ENCODE measurements at places on chromosomes 7 and 10.

- DNase-seq = no peak
Measured at GRCh38 chr10:105540381-105540780, 899.3 kb downstream of the SORCS3 start.

GRCh38 chr10:60943316-60944057, 498 bp downstream of the RHOBTB1 start:
- no peak for DNase-seq

DNA sequence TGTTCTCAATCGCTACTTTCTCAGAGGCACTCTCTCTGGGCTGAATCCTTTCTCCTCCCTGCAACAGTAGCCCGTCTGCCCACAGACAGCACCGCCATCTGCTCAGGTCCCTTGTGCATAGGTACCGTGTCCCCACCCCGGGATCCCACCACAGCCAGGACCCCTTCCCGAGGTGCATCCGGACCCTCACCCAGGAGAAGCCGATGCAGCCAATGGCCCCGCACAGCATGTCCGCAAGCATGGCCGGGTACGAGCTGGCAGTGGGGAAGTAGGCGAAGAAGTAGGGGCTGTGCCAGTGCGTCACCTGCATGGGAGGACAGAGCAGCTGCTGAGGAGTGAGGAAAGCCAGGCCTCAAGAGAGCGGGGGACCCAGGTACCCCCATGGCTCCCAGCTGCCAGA, 25.5 kb downstream of the DDC start:
- no peak for DNase-seq

DNA sequence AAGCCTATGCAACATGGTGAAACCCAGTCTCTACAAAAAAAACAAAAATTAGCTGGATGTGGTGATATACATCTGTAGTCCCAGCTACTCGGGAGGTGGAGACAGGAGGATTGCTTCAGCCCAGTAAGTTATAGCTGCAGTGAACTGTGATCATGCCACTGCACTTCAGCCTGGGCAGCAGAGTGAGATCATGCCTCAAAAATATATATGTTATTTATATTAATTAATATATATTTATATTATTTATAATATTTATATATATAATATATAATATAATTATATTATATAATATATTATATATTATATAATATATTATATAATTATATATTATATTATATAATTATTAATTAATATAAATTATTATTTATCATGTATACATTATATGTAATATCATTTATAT, 1158.4 kb upstream of the AUTS2 start:
- no peak for DNase-seq

GRCh38 chr7:132347123-132347522, 229.1 kb downstream of the PLXNA4 start:
- DNase-seq = no peak

DNA sequence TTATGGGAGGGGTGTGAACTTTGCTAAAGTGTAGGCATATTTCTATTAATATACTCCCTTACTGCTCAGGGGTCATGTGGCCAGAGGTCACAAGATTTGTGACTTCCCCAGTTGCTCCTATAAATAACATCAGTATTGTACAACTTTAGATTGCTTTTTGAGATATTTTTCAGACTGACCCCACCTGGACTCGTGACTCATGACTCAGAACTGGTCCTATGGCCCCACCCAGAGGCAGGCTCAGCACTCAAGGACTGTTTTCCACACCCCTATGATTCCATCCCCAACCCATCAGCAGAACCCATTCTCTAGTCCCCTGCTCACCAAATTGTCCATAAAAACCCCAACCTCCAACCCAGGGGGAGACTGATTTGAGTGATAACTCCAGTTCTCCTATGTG, 2.7 kb upstream of the CUL2 start:
- DNase-seq = no peak

- DNase-seq = no peak
Measured at GRCh38 chr7:128830231-128831177, at the start of gene FLNC. FLNC (plus strand) TSS chr7:128830406; CDS start chr7:128830638, 232 bp downstream.

DNA sequence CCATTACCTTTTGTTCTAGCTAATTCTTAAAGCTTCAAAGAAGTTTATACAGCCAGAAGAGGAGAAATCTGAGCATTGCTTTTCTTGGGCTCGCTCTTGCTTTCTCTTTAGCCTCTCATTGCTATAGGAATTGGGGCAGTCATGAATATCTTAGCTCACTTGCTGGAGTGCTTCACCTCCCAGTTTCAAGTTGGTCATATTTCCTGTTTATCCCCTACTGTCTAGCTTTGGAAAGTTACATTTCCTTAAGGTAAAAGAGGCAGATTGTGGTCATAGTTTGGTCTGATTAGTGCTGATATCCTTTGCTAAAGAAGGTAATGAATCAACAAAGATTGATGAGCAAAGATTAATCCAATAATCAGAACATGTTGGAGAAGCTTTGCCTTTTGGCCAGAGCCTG, 77.7 kb upstream of the GLI3 start:
- no peak for DNase-seq

- DNase-seq = no peak
Measured at GRCh38 chr10:297567-297966, 162.3 kb downstream of the ZMYND11 start.

- DNase-seq = no peak
Measured at GRCh38 chr7:68434857-68435256, 1163.4 kb upstream of the AUTS2 start.

DNA sequence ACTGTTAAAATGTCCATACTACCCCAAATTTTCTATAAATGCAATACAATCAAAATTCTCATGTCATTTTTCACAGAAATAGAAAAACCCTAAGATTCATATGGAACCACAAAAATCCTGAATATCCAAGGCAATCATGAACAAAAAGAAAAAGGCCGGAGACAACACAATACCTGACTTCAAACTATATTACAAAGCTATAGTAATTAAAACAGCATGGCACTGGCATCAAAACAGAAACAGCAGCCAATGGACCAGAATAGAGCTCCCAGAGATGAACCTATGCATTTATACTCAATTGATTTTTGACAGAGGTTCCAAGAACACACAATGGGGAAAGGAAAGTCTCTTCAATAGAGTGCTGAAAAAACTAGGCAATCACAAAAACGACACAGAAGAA, 128.8 kb downstream of the SDHAF3 start:
- DNase-seq = no peak

GRCh38 chr7:155986497-155987160, 174.4 kb upstream of the SHH start:
- DNase-seq = no peak

DNA sequence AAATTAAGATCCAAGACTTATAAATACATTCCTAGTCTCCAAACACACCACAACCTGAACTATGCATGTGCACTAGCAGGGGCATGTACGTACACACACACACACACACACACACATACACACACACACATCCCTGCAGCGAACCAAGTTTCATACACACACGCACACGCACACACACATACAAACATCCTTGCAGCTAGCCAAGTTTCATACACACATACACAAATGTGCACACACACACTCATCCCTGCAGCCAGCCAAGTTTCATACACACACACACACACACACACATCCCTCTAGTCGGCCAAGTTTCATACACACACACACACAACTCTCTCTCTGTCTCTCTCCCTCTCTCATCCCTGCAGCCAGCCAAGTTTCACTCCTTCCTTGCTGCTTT, 82.7 kb upstream of the WIPF3 start:
- no peak for DNase-seq

DNA sequence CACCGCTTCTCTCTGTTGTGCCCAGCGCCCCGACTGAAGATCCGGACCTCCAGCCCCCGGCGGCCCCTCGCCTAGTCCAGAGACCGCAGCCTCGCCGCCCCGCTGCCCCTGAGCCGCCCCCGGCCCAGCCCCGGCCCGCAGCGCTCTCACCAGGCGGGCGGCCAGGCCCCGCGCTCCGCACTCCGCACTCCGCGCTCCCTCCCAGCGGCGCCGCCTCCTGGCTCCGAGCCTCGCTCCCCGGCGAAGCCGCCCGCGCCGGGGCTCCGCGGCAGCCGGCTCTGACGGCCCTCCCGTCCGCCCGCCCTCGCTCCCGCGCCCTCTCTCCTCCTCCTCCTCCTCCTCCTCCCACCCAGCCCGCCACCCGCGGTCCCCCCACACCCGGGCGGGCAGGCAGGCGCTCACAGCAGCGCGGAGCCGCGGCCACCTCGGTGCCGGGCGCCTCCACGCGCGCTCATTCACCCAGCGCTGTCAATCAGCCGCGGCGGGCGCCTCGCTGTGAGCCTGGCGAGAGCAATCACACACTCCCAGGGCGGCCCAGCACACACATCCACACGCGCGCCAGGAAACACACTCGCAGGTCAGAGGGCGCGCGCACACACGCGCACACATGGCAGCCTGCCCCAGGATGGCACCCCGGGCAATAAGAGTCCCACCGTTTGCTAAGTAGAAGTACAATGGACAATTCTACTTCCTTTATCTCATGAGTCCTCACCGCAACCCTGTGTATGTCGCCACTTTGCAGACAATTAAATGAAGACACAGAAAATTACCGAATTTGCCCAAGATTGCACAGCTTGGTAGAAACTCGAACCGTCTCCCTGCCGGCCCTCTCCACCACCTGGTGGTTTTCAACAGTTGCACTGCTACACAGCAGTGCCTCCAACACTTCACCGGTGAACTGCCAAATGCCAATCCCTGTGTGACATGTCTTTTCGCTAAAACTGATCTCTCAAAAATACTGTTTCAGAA, at the start of gene PRRT4:
PRRT4 (minus strand) TSS at position 280 of the 969 bp plus-strand sequence.
- peak; percentile 43 for DNase-seq

DNA sequence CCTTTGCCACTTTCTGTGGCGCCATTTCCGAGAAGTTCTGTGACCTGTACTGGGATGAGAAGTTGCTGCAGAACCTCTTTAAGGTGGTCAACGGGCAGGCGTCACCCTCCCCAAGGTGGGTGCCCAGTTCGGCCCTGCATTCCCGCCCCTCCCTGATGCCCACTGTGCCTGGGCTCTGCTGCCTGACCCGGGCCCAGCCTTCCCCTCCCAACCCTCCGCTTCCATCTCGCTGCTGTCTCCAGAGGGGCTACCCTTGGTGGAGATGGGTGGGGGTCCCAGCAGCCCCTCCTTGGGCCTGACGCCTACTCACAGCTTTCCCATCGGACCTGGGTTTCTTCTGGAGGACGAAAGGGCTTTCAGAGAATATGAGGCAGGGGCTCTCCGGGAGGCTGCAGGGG, 30.5 kb upstream of the UTF1 start:
- no peak for DNase-seq

- no peak for DNase-seq
Measured at GRCh38 chr7:2217716-2218443, 14.9 kb downstream of the MAD1L1 start.

DNA sequence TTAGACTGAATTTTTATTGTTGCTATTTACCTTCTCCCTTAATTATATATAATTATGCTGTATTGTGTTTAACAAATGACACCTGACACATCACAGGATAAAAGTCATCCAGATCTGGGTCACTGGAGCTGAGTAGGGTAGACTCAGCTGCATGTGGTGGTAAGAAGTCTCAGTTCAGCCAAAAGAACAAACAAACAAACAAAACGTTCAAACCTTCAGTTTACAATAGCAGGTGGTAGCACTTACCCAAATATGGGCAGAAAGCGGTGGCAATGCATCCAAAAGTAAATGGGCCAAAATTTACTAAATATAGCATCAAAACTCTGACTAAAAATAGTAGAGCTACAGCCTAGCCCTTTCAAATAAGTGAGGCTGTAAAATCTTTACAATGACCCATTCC, 42.2 kb downstream of the ZWINT start:
- DNase-seq = no peak

DNA sequence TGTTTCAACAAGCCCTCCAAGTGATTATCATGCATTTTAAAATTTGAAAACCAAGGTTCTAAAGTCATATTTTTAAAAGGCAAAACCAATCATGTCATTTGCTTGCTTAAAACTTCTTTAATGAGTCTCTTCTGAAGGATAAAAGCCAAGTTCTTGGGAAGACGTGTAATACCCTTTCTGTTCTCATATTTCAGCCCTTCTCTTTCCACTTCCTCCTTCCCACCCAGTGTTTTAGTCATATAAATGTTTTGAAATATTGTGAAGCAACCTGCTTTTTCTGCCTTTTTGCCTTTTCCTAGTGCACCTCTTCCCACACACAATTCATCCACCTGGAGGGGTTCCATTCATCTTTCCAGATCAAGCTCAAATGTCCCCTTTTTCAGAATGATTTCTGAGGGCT, 211.1 kb upstream of the LRRTM3 start:
- no peak for DNase-seq

DNA sequence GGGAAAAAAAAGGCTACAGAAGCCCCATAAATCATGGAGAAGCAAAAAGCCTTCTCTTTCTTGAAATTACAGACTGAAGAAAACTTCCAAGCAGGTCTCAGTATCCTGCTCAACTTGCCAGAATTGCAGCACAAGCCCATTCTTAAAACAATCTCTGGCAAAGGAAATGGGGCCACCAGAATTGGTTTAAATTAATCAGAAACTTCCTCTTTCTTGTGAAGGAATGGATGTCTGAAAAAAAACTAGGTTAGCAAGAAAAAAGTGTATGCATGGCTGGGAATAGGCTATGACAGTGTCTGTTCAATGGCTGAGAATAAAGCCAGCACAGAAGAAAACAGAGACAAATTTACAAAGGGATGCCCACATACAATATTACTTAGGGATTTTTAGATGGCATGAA, 59.1 kb downstream of the TFEC start:
- no peak for DNase-seq

DNA sequence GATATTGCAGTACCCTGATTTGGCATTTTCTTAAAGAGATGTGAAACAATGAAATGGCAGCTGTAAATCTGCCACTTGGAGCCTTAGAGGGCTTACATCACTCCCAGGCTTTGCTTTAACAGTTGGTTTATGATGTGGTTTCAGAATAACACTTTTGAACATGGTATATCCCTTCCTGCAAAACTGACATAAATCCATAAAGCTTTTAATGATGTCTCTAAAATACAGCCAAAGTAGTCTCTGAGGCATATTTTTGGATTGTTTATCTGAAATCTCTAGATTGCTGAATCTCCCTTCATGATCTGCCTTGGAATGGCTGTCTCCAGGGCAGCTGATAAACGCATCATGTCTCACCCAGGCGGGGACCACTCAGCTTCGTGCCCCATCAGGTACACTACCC, 377.8 kb upstream of the C7orf33 start:
- DNase-seq = no peak

- DNase-seq = no peak
Measured at GRCh38 chr7:104956753-104957450, 57.1 kb upstream of the KMT2E start.

Data from stimulated activated CD4-positive, alpha-beta T cell treated with anti-CD3 and anti-CD28 coated beads, Interleukin-1b, Interleukin-23, amount 100 ng/mL, for 4 hours (primary cell).